ENCODE measurements at places on chromosomes 7 and 10. TPM values are rescaled to one million over a fixed set of nuclear protein-coding genes. Genes with fewer than 3 reads are reported as not detected.

- DNase-seq, result peak; percentile 36
- peaks cover 21% of the 10 kb centered on the region for H3K36me3 ChIP-seq
- peak overlapping the region; percentile 89 for H3K27ac ChIP-seq
Observed at GRCh38 chr10:47257396-47258120, 42.4 kb upstream of the GDF10 start.

GRCh38 chr7:119219663-119220062 is 995.2 kb downstream of the ANKRD7 start:
- no peaks in the 10 kb centered on the region for H3K4me1 ChIP-seq
- DNase-seq, result no peak
- H3K36me3 ChIP-seq, result no peaks in the 10 kb centered on the region
- H3K27me3 ChIP-seq, result no peaks in the 10 kb centered on the region
- H3K27ac ChIP-seq, result no peak overlapping the region

POLR1F gene
- 17.0 TPM for total RNA-seq

- peak overlapping the region; percentile 99 for H3K27ac ChIP-seq
- peak overlapping the region; percentile 100 for H3K4me3 ChIP-seq
Observed at GRCh38 chr7:112449353-112449752, 907 bp upstream of the IFRD1 start.

GPR146 gene
- 13.3 TPM for total RNA-seq

NOC3L gene
- total RNA-seq, result 26.5 TPM

GRCh38 chr7:88116235-88116795 is 103.5 kb downstream of the SRI start:
- no peak for DNase-seq
- no peak overlapping the region for H3K4me3 ChIP-seq
- H3K36me3 ChIP-seq, result no peaks in the 10 kb centered on the region
- H3K27me3 ChIP-seq, result no peaks in the 10 kb centered on the region

DNA sequence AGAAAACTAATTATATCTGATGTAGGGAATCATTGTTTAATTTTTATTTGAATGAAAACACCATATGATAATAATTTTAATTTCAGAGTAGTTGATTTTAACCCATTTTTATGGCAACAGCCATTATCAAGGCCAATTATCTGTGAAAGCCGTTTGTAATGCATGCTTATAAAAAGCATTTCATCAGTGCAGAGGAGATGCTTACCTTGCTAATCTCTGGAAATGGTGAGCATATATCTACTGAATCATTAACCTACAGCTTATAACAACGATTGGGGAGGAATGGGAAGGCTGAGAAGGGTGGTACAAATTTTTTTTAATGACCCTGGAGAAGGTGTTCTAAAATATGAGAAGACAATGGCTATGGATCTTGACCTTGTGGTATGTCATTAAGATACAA is 235.6 kb downstream of the DGKB start:
- H3K27ac ChIP-seq, result no peak overlapping the region
- H3K4me1 ChIP-seq, result no peaks in the 10 kb centered on the region
- no peak overlapping the region for H3K4me3 ChIP-seq
- DNase-seq, result no peak
- no peaks in the 10 kb centered on the region for H3K27me3 ChIP-seq

DNA sequence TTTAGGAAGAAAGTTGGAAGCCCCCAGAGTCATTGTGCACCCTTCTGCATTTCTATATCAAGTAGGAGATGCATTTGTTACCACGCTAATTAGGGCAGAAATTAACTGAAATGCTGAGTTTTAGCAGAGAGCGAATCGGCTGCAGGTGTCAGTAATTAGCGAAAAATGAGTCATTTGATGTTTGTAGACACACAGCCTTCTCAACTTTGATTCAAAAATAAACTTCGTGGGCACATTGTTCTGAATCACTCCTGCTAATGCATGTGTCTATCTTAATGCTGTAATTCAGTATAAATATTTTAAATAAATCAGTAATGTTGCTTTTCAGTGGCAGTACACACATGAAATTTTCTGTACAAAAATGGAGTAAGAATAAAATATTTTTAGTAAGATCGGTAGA is 109.5 kb upstream of the CARD11 start:
- DNase-seq, result no peak
- no peak overlapping the region for H3K4me3 ChIP-seq
- no peak overlapping the region for H3K27ac ChIP-seq
- peaks cover 27% of the 10 kb centered on the region for H3K4me1 ChIP-seq
- no peaks in the 10 kb centered on the region for H3K27me3 ChIP-seq

ELOVL3 gene
- total RNA-seq, result not detected

Data from activated CD4-positive, alpha-beta T cell treated with anti-CD3 and anti-CD28 coated beads, Interleukin-2, amount 10 ng/mL, durations not matched to agents 7 days and 5 days (primary cell).